SJSA1 (cell line): ENCODE measurements at places on chromosomes 13 and 19.
A peak's percentile ranks its signal among the peaks of the same experiment; 100 is the strongest.

GRCh38 chr13:58953638-58954037 lies 1210.1 kb downstream of the DIAPH3 start:
- no peak for DNase-seq

- no peak for DNase-seq
Measured at GRCh38 chr13:108220041-108220440, 1.8 kb downstream of the ABHD13 start.

DNA sequence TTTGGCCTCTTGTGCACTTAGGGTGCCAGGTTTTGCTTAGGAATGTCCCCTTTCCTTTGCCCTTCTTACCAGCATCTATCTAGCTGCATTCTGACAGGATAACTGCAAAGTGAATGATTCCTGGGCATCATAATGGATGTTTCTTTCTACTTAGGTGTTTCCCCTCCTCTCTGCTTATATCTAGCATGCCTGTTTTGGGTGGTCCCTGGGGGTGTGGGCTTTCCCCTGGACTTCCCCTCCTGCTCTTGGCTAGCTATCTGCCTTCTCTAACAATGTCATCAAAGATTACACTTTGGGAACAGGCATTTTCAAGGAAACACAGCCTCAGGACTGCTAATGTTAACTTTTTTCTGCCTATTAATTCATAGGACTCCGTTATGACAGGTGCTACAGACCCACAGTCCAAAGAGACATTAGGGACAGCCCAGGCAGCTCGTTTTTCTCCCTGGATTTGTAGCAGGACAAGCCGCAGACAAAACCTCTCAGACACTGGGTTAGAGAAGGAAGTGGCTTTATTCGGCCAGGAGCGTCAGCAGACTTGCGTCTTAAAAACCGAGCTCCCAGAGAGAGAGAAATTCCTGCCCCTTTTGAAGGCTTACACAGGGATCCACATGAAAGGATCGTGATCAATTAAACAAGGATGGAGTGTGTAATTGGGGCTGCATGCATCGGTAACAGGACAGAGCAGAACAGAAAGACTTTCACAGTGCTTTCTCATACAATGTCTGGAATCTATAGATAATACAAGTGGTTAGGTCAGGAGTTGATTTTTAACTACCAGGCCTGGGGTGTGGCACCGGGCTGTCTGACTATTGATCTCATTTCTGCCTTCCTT lies 17.3 kb downstream of the ZNF700 start:
- no peak for DNase-seq

DNA sequence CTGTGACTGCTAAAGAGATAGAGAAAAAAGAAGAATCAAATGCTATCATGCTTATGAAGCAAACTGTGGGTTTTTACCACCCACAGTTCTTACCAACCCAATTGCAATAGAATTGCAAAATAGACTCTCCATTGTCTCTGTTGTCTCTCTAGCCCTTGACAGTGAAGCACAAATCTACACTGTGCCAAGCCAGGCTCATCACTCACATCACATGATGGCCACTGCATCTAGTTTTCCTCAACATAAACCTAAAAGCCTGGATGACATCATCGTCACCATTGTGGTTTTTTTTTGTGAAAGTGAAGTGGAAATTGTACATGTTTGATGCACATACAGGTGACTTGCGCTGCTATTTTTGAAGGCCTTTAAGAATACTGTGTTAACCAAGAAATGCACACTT lies 56.1 kb downstream of the KL start:
- no peak for DNase-seq

- DNase-seq, result no peak
Measured at GRCh38 chr19:5002143-5002542, 33.2 kb downstream of the KDM4B start.

DNA sequence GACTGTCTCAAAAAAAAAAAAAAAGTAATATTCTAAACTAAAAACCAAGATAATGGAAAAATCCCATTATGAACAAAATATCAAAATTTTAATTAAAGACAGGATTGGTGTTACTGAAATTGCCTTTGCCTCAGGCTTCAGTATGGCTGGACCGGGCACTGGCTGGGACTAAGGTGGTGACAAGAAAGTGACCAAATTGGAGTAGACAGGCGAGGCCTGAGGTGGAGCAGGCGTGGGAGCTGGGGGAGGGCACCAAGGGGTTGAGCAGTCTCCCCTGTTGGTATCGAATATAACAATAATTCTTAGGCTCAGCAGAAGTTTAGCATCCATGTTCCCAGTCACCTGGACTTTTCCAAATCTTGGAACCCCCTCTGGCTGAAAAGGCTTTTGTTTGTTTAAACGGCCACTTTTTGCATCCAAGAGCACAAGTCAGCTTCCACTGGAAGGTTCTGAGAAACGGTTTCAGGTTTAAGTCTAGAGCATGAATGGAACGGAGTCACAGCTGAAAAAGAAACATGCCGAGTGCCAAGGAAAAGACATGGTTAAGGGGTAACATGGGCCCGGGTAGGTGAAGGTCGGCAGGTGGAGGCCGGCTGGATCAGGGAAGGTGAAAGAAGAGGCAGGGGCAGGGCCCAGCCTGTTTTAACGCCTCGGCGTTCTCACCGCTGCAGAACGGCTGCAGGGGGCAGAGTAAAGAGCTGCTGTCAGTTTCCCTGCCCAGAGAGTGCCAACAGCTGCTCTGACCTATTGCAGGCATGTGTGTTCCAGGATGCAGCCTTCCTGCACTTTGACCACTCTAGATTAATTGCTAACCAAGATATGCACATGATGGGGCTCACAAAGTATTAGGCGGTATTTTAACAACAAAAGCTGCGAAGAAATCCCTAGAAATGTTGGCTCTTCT lies 104.4 kb downstream of the TM9SF2 start:
- peak; percentile 83 for DNase-seq

- DNase-seq, result peak; percentile 7
Measured at GRCh38 chr13:27830010-27830409, 37.7 kb downstream of the GSX1 start.

DNA sequence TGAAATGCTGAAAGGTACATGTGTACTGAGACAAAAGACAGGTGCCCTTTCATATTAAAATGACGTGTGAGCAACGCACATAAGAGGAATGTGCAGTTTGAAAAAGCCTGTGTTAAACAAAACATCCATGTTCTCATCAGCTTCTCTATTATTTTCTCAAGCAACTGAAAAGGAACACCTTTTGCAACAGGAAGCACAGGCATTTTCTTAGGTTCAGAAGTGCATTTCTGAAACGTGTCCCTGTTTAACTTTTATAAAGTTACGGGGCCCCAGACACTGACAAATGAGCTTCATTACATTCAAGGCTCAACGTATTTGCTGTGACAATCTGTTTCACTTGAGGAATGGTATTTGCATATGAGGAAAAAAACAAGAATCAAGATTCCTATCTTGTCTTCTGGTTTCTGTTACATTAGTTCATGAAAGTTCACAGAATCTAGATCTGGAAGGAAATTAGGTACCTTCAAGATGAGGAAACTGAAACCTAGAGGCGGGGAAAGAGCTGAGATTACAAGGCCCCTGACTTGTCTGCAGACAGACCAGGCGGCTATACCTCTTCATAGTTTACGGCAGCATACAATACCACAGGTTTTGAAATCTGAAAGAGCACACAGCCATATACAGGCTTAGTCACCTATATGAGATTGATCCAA lies 431.7 kb downstream of the KLF12 start:
- DNase-seq, result no peak

- no peak for DNase-seq
Measured at GRCh38 chr13:108223687-108224503, 5.7 kb downstream of the ABHD13 start.

GRCh38 chr13:84739021-84739420 lies 856.7 kb upstream of the SLITRK1 start:
- DNase-seq, result no peak

DNA sequence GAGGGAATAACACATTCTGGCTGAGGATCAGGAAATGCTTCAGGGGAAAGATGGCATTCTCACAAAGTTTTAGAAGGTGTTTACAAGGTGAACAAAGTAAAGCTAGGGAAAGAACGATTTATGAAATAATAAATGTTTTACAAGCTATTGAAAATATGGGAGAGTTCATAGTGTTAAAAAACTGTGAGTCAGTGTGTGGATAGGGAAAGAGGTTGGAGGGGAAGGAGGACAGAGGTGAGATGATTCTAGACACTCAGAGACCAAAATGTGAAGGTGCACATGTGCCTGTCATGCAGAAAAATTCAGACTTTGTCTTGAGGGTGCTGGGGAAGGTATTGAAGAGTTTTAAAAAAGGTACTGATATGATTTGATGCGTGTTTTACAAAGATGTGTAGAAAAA lies 476.1 kb downstream of the TDRD3 start:
- no peak for DNase-seq

DNA sequence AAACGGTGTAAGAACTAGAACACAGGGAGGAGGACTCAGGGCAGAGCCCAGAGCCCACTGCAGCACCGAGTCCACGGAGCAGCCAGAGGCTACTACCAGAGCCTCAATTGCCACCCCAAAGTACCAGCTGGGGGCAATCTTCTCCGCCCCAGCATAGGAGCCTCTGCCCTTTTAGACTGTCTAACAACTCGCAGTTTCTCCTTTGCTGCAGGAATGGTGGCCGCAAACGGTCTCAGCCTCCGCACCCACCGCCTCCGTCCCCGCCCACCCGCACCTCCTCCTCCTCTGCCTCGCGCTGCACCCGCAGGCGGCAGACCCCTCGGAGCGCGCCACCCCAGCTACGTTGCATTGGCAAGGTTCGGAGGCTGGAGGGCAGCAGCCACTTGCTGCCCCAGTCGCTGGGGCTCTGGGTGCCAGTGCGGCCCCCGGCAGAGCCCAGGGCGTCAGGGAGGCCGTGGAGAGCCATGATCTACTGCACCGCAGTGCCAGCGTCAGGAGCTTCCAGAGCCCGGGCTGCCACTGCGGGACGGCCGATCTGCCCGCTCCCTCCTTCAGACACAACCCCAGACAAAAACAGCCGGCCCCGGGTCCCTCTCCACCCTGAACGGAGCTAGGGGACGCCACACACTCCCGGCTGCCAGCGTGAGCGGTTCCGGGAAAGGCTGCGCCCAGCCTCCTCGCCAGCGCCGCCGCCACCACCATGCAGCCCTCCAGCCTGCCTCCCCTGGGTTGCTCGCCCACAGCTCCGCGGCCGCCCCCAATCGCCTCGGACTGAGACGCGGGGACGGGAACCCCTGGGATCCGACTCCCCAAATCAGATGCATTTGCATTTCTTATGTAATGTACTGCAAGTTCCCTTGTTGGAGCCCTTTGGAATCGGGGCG lies 1.8 kb downstream of the FGF14 start:
- DNase-seq, result no peak

- DNase-seq, result no peak
Measured at GRCh38 chr13:44160591-44161191, 212.9 kb upstream of the SERP2 start.

GRCh38 chr13:43285933-43286597 lies 262.7 kb downstream of the DNAJC15 start:
- DNase-seq, result no peak

- no peak for DNase-seq
Measured at GRCh38 chr19:16614941-16615340, 13.1 kb downstream of the MED26 start.

- peak; percentile 64 for DNase-seq
Measured at GRCh38 chr13:109699628-109700071, 86.7 kb downstream of the IRS2 start.

- DNase-seq, result no peak
Measured at GRCh38 chr13:40470660-40471059, 195.8 kb downstream of the FOXO1 start.

DNA sequence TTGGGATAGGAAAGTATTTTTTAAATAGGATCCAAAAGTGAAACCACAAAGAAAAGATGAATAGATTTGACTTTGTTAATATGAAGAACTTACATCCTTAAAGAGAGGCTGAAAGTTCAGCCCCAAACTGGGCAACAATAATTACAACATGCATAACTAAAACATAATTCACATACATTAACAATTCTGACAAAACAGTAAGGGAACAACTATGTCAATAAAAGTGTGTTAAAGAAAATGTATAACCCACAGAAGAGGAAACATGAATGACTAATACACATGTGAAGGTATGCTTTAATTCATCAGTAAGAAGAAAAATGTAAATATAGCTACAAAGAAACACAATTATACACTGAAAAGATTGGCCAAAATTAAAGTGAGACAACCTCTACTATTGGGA lies 1597.6 kb upstream of the MIR17HG start:
- no peak for DNase-seq

DNA sequence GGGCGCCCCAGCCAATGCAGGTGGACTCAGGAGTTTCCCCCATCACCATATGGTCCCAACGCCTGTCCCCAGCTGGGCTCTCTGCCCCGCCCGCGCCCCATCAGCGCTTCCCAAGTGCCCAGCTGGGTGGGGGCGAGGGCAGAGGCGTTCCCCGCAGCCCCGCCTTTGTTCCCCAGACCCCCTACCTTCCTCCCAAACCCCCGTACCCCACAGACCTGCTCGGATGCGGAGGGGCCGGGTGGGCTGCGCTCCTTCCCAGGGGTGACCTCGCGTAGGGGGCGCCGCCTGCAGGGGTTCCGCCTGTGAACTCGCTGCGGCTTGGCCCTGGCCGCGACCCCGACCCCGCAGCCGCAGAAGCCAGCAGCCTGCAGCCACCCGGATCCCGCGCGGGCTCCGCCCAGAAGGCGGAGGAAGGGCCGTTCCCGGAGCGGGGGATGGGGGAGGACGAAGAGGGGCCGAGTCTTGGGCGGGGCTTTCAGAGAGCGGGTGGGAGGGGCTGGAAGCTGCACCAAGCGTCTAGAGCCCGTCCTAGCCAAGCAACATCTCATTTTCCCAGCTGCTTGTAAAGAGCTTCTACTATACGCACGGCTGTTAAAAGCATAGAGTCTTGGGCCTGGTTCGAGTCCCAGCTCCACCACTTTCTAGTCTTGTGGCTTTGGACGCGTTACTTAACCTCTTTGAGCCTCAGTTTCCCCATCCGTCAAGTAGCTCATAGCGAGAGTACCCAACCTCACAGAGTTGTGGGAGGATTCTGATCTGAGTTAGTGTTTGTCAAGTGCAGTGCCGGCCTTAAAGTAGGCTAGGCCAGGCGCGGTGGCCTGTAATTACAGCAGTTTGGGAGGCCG lies at the start of gene RAB3D:
Gene RAB3D, minus strand, starts transcription at position 404 of the 845 bp plus-strand sequence. CDS start 2,258 bp downstream, outside the sequence.
- no peak for DNase-seq

DNA sequence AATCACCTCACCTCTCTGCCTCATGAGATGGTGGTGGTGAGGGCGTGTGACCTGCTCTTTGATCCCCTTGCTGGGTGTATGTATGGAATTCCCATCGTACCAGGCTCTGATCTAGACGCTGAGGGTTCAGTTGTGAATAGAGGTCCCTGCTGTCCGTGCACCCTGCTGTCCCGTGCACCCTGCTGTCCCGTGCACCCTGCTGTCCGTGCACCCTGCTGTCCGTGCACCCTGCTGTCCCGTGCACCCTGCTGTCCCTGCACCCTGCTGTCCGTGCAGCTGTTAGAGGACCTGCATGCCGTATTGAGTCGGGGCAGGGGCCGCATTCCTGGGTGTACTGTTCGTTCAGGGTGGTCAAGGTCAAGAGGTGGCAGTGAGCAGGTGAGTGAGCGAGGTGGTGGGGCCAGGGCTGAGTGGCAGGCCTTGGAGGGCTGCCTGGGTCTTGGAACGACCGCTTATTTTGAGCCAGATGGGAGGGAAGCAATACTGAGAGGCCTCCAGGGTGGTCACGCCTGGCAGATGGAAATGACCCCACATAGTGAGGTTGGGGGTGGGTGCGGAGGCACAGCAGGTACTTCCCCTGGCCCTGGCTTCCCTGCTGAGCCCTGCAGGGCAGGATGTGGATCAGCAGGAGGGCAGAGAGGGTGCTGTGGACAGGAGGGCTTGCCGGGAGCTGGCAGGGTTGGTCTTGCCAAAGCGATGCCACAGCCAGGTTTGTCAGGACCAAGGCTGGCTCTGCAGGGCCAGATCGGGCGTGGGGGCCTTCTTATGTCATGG lies 4.6 kb upstream of the EPN1 start:
- DNase-seq, result peak; percentile 81
